ENCODE measurements at places on chromosomes 6 and 20.

DNA sequence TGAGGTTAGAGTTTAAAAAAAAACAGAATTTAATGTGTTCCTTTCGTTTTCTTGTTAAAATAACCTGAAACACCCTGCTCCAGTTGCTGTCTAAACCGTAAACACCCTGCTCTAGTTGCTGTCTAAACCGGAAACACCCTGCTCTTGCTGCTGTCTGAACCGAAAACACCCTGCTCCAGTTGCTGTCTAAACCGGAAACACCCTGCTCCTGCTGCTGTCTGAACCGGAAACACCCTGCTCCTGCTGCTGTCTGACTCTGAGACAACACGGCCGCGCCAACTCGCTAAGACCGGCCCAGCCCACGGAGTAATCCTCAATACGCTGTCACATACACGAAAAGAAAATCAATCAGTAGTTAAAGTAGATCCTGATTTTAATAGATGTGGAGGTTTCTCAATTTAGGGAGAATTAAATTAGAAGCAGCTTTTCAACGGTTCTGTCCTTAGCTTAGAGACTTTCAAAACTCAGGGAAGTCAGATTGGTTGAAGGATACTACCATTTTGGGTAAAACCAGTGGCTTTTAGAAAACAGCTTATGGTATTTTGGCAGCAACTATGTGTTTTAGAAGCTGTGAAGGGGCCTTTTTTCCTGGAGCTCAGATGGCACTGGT, 98.3 kb downstream of the RAMACL start:
- peak; percentile 52 for DNase-seq

- no peak for DNase-seq
Measured at GRCh38 chr6:166289207-166290060, 18.8 kb downstream of the PRR18 start.

DNA sequence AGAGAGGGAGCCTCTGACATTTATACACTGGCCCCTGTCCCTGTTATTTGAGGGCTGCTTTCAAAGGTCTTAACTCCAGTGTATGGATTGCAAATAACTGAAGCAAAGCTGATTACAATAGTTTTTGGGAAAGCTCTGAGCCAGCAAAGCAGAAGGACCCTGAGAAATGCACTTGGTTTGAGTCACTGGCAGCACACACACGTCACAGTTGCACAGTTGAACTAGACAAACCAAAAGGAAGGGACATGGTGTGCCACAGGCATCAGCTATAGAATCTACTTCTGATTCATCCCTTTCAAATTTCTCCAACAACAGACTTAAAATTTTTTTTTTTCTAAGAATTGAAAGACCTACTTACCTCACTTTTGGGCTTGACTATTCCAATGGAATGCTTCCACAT, 56.4 kb downstream of the SNRNP48 start:
- no peak for DNase-seq

DNA sequence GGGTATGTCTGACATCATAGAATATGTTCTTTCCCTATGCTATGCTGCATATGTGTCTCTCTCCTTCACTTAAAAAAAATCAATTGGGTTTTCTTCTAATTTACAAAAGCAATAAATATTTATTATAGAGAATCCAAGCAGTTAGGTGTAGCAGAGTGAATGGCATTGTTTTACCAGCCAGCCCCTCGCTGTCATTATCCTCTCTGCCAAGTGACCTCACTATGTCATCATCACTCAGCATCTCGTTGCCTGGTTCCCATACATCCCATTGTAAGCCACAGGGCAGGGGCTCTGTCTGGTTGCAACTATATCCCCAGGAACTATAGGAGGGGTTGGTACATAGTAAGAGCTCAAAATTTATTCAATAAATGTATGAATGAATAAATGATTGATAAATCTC, 31.3 kb downstream of the KIAA0319 start:
- DNase-seq = no peak

- DNase-seq = no peak
Measured at GRCh38 chr20:36792422-36792821, 18.9 kb upstream of the DSN1 start.

DNA sequence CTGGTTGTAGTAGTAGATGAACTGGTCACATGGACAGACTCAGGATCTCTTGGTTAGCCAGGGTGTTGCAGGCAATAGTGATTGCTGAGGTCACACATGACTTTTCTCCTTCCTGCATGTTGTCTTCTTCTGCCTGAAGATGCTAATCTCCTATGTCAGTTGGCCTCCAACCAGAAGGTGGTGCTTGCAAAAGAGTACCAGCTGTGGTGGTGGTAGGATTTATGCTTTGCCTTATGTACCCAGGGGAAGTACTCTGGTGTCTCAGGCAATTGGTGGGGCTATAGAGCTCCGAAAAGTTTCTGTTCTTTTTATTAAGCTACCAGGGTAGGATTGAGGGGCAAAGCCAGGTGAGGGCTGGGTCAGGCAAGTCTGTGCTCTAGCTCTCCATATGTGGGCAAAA, 98.5 kb downstream of the CARMIL1 start:
- no peak for DNase-seq

- no peak for DNase-seq
Measured at GRCh38 chr6:166253281-166253681, 54.9 kb downstream of the PRR18 start.

DNA sequence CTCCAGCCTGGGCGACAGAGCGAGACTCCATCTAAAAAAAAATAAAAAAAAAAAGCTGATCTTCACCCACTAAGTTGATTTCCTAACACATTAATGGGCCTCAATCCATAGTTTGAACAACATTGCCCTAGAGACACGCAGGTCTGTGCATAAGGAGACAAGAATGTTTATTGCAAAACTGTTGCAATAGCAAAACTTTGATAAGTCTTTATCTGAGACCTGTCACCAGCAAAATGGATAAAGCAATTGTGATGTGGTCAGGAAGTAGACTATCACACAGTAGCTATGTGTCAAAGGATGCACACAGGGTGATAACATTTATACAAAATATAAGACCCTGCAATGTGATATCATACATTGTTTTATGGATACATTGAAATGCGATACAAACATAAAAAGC, 4.2 kb upstream of the ITPR3 start:
- no peak for DNase-seq

DNA sequence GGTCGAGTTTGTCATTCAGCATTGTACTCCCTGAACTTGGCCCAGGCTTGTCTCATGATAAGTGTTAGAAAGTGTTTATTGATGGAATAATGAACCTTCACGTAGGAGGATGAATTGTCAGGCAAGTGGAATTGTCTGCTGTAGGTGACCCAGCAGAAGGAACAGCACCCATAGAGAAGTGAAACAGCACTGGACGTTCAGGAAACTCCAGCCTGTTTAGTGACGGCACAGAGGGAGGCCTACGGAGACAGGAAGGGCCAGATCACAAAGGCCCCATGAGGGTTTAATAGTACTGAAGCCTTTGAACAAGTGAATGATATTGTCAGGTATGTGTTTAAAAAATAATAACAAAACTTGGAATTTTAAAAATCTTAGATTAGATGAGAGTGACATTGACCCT, 2.9 kb downstream of the STX11 start:
- DNase-seq = no peak

DNA sequence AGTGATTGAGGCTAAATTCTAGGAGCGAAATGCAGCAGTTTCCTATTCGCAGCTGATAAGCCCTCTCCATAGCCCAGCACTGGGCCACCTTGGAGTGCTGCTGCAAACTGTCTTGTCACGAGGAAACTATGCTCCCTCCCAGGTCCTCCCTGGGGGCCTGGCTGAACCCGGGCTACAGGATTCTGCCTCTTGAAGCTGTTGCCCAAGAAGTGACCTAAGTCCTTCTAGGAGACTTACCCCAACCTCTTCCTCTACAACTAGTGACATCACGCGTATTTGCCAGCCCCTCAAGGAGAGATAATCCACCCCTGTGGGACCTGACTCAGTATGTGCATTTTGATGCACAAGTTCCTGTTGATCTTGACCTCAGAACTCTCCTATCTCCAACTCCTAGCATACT, 26.5 kb upstream of the ZFAND3 start:
- no peak for DNase-seq

DNA sequence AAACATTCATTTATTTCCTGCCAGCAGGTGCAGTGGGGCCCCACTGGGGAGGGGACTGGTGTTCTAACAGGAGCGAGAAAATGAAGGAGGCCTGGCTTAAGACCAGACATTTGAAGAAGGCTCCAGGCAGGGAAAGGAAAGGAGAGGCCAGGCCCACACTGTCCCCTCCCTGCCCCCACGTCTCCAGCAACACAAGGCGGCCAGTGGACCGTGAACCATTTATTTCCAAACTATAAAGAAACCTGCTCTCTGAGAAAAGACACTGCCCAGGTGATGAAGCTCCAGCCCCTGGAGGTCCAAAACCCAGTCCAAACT, 41.4 kb upstream of the CDH22 start:
- no peak for DNase-seq

DNA sequence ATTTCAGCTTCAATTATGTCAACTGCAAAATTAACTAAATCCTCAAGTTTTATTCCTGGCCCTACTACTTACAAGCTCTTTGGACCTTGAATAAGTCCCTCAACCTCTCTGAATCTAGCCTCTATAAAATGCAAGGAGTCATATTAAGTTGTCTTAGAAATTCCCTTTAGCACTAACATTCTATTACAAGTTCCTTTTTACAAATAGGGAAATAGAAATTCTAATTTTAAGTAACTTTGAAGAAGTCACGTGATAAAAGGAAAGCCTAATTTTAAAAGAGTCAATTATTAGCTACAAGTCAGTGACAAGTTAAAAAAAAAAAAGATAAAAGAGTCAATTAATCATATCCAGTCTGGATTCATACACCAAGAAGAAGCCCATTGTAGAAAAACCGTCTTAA, 24.6 kb upstream of the GTF3C6 start:
- no peak for DNase-seq

DNA sequence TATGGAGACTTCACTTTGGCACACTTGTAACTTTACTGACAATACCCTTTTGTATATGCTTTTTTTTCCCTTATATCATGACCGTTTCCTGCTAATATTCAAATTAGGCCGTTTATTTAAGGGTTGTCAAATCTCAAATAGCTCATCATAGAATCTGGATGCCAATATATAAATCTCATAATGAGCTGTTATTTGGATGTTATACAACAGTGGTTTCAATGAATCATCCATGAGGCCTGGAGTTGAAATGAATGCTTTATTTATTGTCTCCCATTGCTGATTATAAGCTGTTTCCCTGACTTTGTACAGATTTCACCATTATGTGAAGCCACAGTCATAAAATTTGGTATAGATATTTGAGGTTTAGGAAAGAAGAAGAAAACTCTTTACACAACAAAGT, 256.1 kb downstream of the PLCB1 start:
- DNase-seq = no peak

DNA sequence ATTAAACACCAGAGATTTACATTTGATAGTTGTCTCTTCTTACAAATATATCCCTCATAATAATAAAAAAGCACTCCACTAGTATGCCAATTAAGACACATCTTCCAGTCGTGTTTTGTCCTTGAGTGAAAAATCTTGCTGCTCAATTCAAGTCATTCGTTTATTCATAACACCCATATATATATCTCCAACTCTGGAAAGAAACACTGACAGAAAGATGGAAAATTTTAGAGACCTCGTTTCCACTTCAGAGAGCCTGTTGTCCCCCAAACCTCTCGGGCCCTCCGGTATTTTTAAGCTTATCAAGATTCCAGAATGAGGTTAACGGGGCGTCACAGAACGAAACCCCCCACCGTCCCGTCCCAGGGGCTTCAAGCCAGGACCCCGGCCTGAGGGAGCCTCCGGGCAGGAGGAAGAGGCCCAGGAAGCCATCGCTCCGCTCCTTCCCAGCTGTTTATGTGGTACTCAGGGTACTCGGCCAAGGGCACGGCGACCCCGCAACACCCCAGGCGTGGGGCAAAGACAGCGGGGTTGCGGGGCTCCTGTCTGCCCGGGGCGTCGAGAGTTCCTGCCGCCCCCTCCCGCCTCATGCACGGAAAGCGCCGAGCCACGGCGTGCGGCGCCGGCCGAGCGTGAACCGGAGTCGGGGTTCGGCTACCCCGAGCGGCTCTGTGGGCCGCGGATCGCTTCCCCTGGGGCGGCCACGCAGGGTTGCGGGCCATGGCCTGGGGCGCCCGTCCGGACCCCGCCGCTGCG, 623 bp upstream of the SNX9 start:
- DNase-seq = peak; percentile 56

- no peak for DNase-seq
Measured at GRCh38 chr6:93516441-93516840, 97.1 kb upstream of the EPHA7 start.

DNA sequence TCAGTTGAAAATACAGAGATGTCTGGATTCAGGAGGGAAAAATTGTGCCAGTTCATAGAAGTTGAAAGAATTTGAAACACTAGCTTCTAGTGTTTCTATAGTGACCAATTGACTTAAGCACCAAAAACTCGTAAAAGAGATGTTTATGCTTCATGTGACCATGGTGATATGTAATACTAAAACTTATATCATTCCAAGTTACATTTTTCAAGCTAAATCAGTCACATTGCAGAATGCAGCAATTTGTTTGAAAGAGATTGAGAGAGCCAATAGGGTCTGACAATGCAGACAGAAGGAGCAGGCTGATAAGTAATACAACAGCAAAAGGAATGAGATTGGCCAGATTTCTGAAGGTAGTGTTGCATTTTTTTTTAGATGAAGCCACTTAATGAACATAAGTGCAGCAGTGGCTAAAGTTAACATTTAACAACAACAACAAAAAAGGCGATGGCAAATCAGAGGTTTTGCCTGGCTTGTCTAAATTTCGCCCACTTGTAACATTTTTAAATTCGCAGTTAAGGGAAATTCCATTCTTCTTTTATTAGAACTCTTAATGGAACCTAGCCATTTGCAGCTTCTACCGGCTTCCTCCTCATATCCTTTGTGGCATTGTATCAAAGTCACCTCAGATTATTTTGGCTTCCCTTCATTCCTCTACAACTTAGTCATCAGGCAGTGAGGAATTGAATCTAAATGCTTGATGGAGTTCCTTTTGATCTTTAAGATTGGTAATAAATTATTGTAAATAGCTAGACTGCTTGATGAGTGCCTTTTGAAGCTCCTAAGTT, 484.0 kb upstream of the SOX4 start:
- DNase-seq = peak; percentile 59

GRCh38 chr20:4666001-4666479, 55.7 kb upstream of the PRND start:
- no peak for DNase-seq

DNA sequence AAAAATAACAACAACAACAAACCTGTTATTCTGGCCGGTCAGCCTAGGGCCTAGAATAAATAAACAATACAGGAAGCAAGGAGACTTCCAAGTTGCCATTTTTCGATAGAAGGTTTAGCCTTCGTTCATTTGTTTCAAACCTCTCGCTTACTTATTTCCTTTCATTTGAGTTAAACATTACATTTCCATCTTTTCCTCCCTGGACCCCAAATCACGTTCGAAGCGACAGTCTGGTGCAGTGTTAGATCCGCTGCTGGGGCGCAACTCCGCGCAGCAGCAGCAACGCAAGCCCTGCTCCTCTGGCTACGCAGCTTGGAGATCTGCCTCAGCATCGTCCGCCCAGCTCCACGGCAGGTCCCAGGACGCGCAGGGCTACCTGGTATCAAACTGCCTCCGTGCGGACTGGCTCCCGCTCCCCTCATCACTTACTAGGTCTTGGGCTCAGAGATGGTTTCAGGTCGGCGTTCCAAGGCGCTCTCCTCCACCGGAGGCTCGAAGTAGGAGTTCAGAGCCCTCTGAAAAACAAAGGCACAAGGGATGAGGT, 530 bp downstream of the TDP2 start:
- DNase-seq = no peak

- DNase-seq = no peak
Measured at GRCh38 chr6:127737768-127738167, 160.8 kb downstream of the C6orf58 start.

GRCh38 chr6:384898-385297, 6.7 kb upstream of the IRF4 start:
- DNase-seq = no peak

Data from muscle of arm (tissue), 14 donors.